ENCODE measurements at places on chromosomes 12 and 14.

- DNase-seq, result no peak
Observed at GRCh38 chr12:88184196-88184595, 42.1 kb downstream of the TMTC3 start.

DNA sequence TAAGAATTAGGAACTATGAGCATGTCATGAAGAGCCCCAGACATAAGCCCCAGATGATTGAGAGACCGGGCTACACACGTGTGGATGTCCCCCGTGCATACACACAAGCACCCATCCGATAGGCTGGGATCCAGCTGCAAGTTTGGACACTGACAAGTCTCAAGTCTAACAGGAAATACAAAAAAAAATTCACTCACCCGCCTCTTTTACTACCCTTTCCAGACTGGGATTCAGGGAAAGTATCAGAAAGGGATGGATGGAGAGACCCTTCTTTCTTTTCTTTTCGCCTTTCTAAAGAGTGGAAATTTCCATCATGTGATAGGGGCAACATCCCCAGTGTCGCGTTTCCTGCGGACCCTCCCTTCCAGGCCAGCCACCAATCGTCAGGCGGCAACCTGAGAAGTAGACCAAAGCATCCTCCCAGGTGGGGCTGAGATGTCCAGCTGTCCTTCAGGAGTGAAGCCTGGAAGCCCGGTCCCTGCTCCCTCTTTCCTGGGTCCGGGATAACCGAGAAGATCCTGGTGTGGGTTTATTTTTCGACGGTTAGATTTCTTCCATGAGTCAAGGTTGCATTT, 6.4 kb upstream of the SLC38A4 start:
- DNase-seq, result no peak

GRCh38 chr14:78752518-78753188, 582.5 kb downstream of the NRXN3 start:
- DNase-seq, result peak; percentile 40

- no peak for DNase-seq
Observed at GRCh38 chr12:23049180-23049579, 424.2 kb downstream of the ETNK1 start.

GRCh38 chr12:42382013-42382696, 56.2 kb downstream of the PPHLN1 start:
- no peak for DNase-seq

DNA sequence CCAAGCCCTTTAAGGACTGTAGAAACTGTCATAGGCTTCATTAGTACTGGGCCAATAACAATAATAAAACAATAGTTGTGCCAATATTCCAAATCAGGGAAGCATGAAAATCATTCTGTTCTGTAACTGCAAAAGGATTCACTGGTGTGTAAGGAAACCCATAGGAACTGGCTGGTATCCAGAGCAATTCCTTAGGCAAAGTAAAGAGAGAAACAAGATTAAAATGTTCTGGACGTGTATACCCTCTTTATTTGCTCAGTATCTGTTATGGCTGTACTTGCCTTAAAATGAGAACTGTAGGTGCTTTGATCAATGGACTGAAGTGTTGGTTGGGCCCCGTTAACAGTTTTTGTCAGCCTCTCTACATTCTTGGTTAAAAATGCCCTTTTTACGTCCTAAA, 72.4 kb upstream of the STAC3 start:
- no peak for DNase-seq

GRCh38 chr14:65548878-65549277, 136.3 kb downstream of the FUT8 start:
- no peak for DNase-seq

DNA sequence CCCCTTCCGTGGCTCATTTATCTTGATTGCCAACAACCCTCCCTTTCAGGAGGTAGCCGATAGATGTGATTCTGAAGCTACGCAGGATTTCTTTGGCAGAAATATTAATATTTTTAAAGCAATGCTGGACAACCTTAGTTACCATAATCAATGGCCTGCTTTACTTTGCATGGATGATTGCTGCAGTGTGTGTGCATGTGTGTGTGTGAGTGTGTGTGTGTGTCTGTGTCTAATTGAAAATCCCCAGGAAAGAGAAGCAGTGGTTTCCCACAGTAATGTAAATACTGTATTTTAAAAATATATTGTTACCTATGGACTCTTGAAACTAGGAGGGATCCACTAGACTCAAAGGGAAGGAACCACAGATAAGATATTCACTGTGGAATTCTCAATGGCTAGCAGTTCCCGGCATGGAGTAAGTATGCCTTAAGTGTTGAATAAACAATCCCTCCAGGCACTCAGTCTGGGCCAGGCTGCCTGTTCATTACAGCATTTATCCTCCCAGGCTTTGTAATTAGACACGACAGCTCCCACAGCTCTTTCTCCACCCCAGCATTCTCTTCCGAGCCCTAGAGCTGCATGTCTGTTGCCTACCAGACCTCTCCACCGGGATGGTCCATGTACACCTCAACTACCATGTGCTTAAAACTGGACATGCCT, 22.5 kb upstream of the C14orf132 start:
- peak; percentile 81 for DNase-seq

DNA sequence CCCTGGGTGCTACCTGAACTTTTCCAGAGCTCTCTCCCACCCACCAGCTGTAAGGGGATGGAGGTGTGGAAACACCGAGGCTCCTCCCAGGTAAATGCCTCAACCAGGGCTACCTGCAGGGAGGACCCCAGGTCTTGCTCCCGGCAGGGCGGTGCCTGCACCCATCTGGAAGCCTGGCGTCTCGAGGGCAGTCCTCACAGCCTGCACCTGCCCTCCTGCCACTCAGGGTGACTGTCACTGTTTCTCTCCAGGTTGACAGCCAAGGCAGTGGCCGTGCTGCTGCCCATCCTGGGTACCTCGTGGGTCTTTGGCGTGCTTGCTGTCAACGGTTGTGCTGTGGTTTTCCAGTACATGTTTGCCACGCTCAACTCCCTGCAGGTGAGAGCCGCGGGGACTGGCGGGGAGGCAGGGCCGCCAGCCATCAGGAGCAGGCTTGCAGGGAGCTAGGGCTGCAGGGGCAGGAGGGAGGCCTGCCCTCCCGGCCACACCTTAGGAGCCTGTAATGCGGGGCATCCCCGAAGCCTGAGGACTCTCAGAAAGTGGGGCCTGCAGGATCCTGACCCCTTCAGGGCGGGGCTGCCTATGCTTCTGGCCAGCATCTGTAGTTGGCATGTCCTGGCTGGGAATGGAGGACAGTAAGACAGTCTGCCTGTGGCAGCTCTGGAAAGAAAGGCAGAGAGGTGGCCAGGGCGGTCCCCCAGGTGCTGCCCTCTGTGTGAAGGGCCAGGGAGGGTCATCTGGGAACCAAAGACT, 182.3 kb downstream of the ADGRD1 start:
- no peak for DNase-seq

DNA sequence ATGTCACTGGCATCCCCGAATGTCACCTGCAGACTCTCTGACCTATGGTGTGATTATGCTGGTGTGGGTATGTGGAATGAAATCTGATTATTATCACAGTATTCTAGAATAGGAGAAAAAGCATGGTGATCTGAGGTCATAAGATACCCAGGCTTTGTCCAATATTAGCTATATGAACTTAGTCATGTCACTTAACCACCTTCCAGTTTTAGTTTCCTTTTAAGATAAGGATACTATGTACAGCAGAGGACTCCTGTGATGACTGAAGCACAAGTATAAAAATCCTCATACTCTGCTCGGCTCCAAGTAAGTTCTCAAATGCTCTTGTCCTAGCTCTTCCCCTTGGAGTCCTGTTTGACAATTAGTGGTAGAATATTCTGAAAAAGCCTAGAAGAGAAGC, 2.8 kb downstream of the GNS start:
- no peak for DNase-seq

- DNase-seq, result peak; percentile 31
Observed at GRCh38 chr14:75315144-75315543, 36.5 kb downstream of the FOS start.

DNA sequence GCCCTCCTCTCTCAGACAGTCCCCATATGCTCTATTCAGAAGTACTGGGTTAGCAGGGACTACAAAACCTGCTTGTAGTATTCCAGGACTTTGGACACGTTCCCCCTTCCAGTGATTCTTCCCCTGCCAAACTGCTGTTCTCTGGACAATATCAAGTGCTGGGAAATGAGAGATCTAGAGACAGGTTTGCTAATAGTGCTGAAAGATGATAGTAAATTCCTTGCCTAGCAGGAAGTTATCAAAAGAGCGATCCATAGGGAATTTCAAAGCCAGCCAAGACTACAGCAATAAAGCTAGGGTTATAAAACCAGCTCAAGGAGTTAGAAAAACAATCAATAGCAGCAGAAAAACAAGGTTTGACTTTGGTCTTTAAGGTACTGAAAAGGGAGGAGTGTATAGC, 15.2 kb downstream of the SLC7A8 start:
- DNase-seq, result no peak

- DNase-seq, result no peak
Observed at GRCh38 chr12:117404203-117404853, 42.9 kb upstream of the NOS1 start.

DNA sequence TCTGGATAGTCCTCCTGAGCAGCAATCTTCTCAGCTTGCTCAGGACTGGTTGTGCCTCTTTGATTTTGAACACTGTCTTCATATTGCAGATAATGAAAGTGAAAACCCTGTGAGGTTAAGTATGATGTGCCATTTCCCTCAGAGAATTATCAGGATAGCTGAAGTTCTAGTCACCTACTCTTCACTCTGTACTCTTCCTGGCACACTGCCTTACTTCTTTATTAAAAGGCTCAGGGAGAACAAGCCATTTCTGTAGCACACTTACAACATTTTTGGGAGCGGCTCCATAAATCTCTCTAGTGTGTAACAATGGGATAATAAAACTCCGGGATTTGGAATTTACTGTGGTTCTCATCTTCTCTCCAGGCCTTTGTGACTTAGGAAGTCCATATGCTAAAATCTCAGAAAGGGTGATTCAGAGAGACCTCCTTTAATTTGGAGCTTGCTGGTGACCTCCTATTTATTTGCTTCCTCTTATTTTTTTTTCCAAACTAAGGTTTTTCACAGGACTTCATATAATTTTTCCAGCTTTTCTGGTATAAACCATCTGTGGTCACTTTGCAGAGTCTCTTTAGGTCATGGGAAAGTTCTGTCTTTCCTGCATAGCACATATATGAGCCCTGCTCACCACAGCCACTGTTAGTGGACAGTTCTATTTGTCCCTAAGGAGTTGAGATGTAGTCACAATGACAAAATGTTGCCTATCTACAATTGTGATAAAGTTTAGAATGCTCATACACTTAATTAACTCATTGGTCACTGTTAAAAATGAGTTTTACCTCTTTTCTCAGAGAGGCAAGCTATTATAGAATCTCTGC, 53.5 kb upstream of the LDHB start:
- no peak for DNase-seq

- DNase-seq, result no peak
Observed at GRCh38 chr14:102278631-102278935, 26.4 kb downstream of the MOK start.

- DNase-seq, result no peak
Observed at GRCh38 chr12:98471085-98471484, 44.3 kb upstream of the TMPO start.

DNA sequence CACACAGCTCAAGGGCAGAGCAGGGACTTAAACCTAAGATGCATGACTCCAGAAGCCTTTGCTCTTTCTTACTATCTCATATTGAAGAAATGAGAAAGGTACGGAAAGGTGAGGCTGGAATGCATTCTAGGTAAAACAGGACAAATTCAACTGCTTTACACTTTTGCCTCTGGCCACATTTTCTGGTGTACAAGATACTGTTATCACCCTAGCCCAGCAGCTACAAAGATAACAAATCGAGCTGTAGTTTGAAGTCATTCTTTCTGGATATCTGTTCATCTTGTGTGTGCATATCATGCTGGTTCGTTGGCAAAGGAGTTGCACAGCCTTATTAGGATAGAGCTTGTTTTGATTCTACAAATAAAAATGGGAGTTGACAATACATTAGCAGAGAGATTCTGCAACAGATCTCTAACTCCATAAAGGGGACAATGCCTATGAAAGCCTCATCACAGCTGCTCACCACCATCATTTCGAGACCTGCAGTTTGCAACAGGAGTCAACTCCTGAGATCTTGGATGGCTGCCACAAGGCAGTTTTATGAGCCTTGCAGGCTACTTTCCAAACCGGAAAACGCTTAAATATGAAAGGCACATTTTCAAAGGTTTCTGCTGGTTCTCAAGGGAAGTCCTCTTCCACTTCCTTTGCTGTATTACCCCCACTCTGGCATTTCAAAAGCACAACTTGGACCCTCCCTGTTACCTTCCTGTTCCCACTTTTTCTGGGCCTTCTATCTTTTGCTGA, 64.9 kb downstream of the STXBP6 start:
- DNase-seq, result peak; percentile 98

- no peak for DNase-seq
Observed at GRCh38 chr12:124130691-124131591, 157.9 kb downstream of the ZNF664 start.

- DNase-seq, result no peak
Observed at GRCh38 chr12:91835693-91836092, 310.0 kb downstream of the BTG1 start.

DNA sequence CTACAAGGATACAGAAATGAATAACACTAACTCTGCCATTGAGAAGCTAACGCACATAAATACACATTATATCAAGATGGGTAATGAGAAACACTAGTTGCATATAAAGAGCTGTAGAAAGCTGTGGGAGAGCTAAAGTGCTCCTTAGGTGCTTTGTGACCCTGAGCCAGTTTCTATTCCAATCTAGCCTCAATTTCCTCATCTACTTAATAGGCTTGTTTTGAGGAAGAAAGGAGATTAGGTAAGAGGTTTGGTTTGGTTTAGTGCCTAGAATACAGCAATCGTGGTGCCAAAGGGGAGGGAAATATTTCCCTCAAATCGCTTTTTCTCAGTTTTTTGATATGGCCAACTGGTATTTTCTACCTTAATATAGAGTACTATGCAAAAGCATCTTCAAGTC, 994 bp downstream of the SRP54 start:
- no peak for DNase-seq

GRCh38 chr12:61993734-61994345, 266.4 kb upstream of the USP15 start:
- no peak for DNase-seq

DNA sequence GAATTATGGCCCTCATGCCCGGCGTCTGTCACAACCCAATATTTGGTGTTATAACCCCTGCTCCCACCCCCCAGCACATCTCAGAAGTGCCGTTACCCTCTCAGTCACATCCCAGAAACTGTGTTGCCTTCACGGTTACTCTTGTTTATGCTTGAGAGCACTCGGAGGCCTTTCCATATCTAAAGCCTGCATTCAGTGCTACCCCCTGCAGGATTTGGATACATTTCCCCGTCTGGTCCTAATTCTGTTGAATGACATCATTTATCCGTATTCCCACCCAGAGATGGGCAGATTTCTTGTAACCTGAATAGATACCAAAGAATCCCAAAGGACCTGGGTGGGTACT, 19.1 kb upstream of the FOS start:
- peak; percentile 59 for DNase-seq

DNA sequence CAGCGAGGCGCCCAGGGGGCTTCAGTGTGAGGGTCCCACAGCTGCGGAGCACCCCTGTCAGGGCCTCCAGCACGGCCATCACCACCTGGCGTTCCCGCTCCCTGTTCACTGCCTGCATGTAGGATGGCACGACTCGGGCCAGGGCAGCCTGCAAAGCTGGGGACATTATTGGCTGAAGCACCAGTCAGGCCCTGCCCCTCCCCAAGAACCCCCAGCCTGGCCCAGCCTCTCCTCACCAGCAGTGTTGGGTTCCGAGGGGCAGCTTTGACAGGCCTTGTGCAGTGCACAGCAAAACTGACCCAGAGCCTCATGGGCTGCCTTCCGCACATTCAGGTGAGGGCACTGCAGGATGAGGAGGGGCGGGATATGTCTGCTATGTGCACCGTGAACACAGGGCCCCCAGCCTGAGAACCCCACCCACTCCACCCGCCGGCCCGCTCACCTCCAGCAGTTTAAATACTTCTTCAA, 5.6 kb downstream of the IPO4 start:
- no peak for DNase-seq

Data from DMS79 (cell line).